ENCODE measurements at places on chromosomes 16 and 17.

DNA sequence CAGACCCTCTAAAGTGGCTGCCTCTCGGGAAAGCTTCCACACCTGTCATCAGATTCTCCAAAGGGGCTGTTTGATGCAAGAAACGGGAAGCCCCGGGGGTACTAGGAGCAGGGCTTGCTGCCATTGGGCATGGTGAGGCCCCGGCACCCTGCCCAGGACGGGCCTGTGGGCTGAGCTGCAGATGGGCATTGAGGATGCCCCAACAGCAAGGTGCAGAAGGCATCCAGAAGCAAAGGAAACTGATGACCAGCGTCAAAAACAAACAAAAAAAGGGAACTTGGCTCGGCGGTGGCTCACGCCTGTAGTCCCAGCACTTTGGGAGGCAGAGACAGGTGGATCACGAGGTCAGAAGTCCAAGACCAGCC, 1.5 kb upstream of the LIMD2 start:
- DNase-seq, result peak; percentile 32

- no peak for DNase-seq
Measured at GRCh38 chr17:59278406-59278805, 53.0 kb upstream of the YPEL2 start.

- no peak for DNase-seq
Measured at GRCh38 chr17:76995387-76996105, 127.3 kb downstream of the MGAT5B start.

- no peak for DNase-seq
Measured at GRCh38 chr17:30165960-30166359, 49.3 kb downstream of the NSRP1 start.

DNA sequence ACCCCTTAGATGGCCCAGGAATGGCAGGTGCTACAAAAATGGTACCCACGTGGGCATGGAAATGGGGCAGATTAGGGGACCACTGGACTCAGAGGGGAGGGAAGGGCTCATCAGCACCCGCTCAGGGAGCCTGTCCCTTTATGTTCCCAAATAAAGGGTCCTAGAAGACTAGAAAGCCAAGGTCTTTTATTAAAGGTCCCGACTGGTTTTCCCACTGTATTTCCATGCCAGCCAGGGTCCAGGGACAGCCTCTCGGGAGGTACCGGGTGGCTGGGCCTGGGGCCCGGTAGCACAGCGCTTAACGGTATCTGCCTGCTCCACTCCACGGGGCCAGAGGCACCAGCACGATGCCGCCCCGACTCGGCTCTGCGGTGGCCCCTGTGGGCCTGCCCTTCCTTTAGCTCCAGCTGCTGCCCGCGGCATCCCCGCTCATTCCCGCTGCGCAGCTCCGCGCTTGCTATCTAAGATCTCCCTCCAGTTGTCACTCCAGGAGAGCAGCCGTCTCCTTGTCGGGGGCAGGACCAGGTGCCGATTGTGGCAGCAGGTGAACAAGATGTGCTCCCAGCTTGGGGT, 1.4 kb downstream of the NT5C start:
- no peak for DNase-seq

Measured in effector memory CD8-positive, alpha-beta T cell (primary cell).